ENCODE measurements at places on chromosomes 5 and 9.

GRCh38 chr5:67190861-67191260 is 5.7 kb downstream of the CD180 start:
- no peak for DNase-seq

- no peak for DNase-seq
Measured at GRCh38 chr9:135835131-135835530, 72.2 kb downstream of the CAMSAP1 start.

DNA sequence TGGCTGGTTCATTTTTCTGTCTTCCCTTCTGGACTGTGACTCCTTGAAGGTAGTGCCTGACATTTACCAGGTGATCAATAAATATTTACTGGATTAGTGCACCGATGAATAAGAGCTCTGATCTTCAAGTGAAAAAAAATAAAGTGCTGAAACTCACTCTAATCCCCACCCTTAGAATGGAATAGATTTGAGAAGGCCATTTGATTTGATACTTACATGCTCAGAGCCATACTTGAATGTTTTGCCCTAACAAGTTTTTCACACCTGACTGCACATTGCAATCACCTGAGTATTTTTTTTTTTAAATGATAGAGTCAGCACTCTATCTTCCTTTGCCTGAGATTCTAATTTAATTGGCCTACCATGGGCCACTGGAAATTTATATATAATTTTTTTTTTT is 105.7 kb downstream of the LRRC70 start:
- no peak for DNase-seq

- DNase-seq = no peak
Measured at GRCh38 chr5:114450437-114450836, 88.6 kb downstream of the KCNN2 start.

DNA sequence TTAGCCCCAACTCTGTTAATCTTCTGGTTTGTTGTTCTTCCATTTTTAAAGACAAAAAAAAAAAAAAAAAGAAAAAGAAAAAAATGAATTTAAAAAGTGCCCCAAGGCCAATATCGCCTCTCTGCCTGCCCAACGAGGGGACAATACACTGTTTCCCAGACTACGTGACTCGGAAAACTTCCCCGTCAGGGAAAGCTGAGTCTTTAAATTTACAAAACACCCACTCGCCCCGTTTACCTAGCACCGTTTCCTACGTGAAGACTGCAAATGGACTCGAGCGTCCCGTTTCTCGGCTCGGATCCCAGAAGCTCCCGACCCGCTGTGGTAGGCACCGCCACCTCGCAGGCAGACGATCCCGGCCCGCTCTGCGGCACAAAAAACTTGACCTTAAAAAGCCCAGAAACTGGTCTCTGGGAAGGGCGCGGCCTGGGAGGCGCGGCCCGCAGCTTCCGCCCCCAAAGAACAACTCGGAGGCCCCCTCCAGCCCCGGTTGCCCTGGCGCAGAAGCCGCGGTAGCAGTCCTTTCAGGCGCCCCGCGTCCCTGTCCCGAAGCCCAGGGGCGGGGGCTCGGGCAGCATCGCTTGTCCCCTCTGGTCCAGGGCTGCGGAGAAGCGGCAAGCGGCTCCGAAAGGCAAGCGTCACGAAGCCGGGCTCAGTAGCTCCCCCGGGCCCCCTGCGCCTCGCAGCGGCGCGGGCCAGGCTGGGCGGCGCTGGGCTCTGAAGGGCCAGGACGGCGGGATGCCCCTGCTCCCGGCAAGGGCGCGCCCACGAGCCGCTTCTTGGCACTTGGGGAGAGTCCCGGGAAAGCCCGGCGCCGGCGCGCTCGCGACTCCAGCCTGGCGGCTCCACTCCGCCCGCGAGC is at the start of gene GCNT4:
Gene GCNT4 (minus strand): TSS at position 367 of the 862 bp plus-strand sequence. CDS start 22,521 bp downstream, outside the sequence.
- DNase-seq = peak; percentile 30

- DNase-seq = no peak
Measured at GRCh38 chr5:43515678-43516048, 715 bp upstream of the C5orf34 start.

DNA sequence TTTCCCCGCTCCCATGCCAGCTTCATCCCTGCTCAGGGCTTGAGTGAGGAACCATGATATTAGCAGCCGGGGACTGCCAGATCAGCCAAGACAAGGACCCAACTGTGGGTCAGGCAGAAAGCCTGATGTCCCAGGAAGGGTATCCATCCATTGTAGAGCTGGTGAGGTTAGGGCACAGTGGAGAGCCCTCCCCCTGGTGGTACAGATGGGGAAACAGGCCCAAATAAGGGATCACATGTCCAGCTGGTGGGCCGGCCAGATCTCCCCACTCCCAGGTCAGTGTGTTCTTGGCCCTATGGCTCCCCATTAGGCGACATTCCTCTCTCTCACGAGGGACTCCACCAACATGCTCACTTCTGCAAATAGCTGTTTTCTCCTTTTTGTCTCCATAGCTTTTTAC is 9.0 kb downstream of the CDX1 start:
- DNase-seq = no peak

GRCh38 chr9:136170006-136170901 is 34.7 kb downstream of the LHX3 start:
- peak; percentile 39 for DNase-seq

- no peak for DNase-seq
Measured at GRCh38 chr5:99646011-99646647, 717.3 kb upstream of the CHD1 start.

GRCh38 chr5:139650031-139650688 is 2.0 kb downstream of the CXXC5 start:
- DNase-seq = no peak

- no peak for DNase-seq
Measured at GRCh38 chr5:44048276-44048984, 340.8 kb downstream of the FGF10 start.

DNA sequence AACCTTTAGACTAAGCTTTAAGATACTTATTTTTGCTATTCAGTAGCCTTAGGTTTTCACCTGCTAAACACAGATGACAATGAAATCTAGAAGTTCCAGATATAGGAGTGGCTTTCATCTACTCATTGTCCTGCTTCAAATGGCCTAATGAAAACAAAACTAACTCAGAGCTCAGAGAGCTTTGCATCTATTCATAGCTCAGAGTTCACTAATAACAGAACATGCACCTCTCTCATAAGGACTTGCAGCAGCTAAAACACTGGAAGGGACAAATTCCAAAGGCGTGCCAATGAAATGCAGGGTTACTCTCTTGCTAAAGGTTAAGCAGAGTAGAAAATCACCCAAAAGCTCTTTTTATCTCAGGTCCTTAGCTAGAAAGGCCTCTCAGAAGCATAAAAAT is 29.0 kb downstream of the SLC31A2 start:
- DNase-seq = no peak

- no peak for DNase-seq
Measured at GRCh38 chr9:131869348-131869747, 129.5 kb upstream of the RAPGEF1 start.

GRCh38 chr9:108108852-108109448 is 619.4 kb upstream of the KLF4 start:
- DNase-seq = no peak

DNA sequence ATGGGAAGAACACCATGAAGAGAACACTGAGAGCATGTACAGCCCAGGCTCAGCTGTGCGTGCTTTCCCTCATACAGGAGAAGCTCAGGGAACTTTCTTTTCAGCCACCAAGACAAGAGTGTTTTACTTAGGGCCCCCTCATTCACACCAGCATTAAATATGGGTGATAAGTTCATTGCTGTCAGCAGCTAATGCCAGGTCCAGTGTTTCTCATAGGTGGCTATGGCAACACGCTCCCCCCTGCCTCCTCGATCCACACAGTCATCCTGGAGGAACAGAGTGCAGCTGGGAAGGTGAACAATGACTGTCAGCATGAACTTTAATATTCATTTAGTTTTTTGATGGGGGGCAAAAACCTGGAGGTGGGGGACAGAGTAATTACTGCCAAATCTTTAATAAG is 54.4 kb downstream of the TEX10 start:
- no peak for DNase-seq

DNA sequence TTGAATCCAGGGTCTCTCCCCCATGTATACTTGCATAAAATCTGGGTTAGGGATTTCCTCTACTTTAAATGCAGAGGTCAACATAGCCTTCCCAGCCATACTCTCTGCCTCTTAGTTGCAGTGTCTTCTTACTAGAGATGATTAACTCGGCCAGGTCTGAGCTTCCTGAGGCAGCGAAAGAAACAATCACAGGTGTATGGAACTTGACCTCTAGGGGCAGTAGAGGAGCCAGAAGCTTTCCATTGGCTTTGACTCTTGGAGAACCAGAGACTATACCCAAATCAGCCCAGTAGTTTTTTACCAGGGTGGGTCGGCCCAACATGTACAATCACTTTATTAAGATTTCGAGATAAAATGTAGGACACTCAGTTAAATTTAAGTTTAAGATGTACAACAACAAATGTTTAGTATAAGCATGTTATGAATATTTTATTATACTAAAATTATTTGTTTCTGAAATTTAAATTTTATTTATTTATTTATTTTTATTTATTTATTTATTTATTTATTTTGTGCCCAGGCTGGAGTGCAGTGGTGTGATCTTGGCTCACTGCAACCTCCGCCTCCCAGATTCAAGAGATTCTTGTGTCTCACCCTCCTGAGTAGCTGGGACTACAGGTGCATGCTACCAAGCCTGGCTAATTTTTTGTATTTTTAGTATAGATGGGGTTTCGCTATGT is 48.0 kb upstream of the DMRT3 start:
- no peak for DNase-seq

DNA sequence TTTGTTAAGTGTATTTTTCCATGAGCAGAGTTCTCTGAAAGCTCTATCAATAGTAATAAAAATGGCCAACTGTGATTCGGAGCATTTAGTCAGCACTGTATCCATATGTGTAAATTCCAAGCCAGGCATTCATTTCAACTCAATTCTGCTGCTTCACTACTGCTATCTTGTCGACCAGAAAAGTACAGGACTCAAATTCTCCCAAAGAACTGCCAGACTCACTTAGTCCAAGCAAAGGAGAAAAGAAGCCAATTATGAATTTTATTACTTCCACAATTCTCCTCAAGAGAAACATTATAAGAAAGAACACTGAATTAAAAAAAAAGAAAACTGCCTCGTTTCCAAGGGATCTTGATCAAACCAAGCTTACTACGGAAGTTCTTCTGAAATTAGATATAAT is 906.3 kb upstream of the DMAC1 start:
- DNase-seq = no peak

GRCh38 chr5:79512049-79512448 is 1.9 kb downstream of the HOMER1 start:
- DNase-seq = no peak

DNA sequence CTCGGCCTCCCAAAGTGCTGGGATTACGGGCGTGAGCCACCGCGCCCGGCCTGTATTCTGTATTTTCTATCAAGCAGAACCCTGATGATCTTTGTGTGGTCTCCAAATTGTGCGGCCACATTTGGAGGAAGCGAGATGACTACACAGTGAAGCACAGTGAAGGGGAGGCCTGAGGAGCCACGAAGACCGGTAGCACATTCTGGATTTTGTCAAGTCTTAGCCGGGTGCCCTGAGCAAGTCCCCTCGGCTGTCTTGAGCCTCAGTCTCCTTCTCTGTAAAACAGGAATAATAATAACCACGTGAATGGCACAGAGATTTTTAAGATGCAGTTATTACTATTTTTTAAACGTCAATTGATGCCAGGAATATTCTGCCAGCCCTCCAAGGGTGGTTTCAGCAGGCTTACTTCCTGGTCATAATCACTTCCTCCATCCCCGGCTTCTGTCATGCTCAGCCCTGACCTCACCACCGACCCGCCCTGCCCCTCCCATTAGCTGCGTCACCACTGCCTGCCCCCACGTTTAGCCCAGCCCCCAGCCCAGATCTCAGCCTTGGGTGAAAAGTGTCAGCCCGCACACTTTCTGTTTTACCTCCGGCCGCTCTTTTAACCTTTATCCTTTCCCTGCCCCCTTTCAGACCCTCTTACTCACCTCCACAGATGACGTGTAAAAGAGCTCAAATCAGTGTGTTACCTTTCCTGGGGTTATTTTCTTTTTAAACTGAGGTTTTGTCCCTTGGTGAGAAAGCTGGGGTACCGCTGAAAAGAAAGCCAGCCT is 27.0 kb upstream of the ERGIC1 start:
- DNase-seq = peak; percentile 72

DNA sequence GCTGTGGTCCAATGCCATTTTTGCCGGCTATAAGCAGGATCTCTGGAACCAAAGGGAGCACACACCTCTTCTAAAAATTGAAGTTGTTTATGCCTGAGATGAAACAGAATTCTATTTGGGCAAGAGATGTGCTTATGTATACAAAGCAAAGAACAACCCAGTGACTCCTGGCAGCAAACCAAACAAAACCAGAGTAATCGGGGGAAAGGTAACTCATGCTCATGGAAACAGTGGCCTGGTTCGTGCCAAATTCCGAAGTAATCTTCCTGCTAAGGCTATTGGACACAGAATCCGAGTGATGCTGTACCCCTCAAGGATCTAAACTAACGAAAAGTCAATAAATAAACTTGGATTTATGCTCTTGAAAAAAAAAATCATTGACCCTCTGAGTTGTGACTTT is 178.7 kb downstream of the CEMIP2 start:
- DNase-seq = no peak

DNA sequence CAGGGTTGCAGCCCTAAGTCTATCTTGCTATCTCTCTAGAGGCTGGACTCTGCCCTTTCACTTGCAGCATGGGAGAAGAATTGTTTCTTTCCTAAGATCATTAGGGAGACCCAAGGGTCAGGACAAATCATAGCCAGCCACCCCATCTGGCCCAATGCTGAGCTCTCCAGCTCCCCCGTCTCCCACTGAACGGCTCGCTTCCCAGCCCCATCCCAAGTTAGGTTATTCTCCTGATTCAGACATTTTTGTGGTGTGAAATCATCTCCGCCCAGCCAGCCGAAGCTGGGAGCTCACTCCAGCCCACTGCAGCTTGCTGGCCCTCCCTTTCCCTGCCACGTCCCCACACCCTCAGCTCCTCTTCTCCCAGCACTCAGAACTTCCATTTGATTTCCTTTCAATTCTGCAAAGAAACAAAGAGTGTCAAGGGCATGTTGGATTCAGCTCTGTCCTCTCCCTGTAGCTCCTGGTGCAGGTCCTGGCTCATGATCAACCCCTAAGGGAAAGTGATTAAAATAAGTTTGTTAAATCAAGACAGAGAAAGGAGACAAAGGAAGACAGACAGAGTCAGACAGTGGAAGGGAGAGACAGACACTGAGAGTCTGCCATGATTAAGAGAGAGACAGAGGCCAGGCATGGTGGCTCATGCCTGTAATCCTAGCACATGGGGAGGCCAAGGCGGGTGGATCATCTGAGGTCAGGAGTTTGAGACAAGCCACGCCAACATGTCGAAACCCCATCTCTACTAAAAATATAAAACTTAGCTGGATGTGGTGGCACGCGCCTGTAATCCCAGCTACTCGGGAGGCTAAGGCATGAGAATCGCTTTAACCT is 12.6 kb upstream of the SPARC start:
- DNase-seq = no peak

DNA sequence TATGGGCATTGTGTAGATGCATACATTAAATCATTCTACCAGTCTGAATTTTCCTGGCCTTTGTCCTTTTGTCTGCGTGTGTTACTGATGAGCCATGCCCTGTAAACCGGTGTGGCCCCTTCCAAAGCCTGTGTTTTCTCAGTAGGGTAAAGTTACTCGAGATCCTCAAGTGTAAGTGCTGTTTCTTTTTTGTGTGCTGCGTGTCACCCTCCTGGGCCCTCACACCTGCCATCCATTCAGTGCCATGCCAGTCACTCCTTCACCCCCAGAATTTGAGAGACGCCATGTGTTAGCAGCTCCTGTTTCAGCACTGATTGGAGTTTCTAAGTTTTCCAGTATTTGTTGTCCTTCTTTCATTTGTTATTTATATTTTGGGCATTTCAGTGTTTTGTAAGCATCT is 288.2 kb downstream of the FANCC start:
- DNase-seq = no peak

GRCh38 chr5:8528106-8528505 is 659.2 kb downstream of the MTRR start:
- no peak for DNase-seq

GRCh38 chr5:88398316-88398715 is 129.7 kb upstream of the TMEM161B start:
- DNase-seq = no peak

Measured in stimulated activated CD4-positive, alpha-beta T cell treated with anti-CD3 and anti-CD28 coated beads, Interleukin-1b, Interleukin-23, amount 100 ng/mL, for 1 hour (primary cell).